ENCODE measurements at places on chromosomes 7 and 10.

- DNase-seq, result no peak
Measured at GRCh38 chr7:12281038-12281437, 69.9 kb downstream of the TMEM106B start.

- no peak for DNase-seq
Measured at GRCh38 chr10:38094927-38095574, 914 bp downstream of the ZNF37A start.

DNA sequence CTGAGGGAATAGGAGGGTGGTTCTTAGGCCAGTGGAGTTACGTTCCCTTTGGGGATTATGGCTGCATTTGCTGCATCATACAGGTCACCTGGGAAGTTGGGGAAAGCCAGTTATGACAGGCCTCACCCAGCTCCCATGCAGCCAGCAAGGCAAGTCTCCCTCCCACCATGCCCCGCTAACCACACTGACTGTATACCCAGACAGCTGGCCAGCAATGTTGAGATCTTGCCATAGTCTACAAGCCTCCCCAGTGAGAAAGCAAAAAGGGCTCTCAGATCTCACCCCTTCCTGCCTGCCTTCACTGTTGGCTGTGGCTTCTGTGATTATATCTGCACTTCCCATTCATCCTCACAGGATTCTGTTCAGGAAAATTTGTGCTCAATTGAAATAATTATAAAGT lies 133.3 kb upstream of the HGF start:
- DNase-seq, result no peak

DNA sequence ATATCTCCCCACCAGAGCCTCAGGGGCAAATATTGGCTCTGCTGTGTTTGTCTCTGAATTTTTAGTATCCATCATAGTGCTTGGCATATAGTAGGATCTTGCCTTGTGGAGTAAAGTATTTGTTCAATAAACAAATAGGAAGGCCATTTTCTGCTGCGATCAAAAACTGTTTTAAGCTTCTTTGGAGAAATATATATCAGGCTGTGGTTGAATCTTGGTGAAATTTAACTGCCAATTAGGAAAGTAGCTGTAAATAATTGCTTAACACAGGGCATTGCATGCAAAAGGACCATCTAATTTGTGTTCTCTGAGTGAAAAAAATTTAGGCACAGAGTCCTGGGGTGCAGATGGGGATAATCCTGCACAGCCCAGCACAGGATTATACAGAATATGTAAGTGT lies 15.1 kb downstream of the VCL start:
- no peak for DNase-seq

DNA sequence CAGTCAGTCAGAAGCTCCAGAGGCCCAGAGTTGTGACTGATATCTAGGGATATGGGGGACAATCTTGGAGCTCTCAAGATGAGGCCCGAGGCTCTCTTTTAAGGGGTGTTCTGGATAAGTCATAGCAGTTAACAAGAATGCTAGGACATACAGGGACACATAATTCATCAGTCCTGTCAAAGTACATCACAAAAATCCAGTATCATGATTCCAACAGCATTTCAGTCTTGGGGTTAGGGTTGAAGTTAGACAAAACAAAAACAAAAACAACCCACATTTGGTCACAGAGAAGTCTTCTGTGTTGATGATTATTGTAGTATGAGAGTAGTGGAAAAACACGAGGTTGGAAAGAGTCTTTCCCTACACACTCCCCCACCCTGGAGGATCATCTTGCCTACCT lies 39.4 kb downstream of the BTRC start:
- DNase-seq, result no peak

GRCh38 chr7:19834566-19834965 lies 61.1 kb upstream of the TMEM196 start:
- DNase-seq, result no peak

- DNase-seq, result no peak
Measured at GRCh38 chr10:114634609-114634979, 23.5 kb downstream of the ABLIM1 start.

- no peak for DNase-seq
Measured at GRCh38 chr10:117768333-117769042, 225.9 kb downstream of the EMX2 start.

DNA sequence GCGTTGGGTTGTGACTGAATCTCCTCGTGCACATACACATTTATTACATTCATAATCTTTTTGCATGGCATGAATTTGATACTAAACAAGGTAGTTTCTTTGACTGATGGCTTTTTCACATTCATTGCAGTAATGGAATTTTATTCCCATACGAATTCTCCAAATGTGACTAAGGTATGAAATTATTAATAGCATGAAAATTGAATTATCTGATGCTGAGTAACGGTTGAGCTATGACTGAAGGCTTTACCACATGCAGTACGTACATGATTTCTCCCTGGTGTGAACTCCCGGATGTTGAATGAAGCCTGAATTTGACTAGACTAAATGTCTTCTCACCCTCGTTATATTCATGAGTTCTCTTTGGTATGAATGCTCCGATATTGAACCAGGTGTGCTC lies 104.4 kb upstream of the C1GALT1 start:
- no peak for DNase-seq

DNA sequence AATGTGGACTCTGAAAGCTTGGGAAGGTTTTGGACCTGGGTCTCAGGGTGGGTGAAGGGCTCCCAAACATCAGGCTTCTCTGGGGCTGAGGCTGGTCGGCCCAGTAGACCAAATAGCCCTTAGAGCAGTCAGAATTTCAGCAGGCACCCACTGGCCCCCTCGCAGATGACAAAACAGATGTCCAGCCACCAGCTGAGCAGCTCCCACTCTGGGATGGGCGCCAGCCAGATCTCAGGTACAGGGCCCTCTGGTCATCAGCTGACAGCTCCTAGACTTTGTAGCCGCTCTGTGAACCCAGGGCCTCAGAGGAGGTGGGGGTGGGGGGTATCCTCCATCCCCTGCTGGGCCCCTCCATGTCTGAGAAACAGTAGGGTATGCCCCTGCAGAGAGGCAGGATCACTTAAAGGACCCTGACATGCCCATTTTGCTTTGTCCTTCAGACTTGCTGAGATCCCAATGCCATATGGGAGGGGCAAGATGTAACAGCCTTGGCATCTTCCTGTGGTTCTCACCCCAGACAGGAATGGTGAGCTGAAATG lies 26.5 kb downstream of the HSPA12A start:
- no peak for DNase-seq

- no peak for DNase-seq
Measured at GRCh38 chr7:138324941-138325340, 135.1 kb upstream of the TRIM24 start.

DNA sequence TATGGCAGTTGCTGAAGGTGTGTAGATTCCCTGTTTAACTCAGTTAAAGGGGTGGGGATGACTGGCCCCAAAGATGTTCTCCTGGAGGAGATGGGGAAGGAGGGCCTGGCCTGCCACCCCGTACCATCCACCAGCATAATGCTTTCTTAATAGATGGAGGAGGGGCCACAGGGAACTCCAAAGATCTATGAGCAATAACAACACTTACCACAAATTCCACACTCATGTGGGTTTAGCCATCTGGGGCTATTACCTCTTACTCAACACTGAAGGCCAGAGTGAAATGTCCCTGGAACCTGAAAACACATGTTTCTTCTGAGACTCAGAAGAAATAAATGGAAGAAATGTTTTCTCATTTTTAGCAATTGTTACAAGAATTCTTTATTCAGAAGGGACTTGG lies 259.0 kb downstream of the CXCL12 start:
- no peak for DNase-seq

- no peak for DNase-seq
Measured at GRCh38 chr7:30286749-30287148, 2.4 kb downstream of the ZNRF2 start.

DNA sequence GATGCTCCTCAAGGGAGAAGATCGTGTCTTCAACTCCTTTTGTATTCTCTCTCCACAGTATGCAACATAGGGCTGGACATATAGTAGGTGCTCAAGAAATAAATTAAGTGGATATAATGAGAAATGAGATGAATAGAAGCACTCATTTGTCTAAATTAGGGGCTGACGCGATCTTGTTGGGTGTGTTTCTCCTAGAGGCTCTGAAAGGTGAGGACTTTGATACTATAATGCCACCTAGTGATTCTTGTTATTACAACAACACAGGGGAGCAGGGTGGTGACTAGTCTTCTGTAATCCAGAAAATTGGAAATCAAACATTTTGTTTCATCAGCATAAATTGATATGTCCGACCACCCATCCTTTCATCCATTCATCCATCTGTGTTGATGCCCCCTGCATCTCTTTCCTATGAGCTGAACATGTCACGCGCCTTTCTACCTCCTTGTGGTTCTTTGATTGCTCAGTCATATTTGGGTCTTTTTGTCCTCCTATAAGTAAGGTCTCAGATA lies 3.5 kb upstream of the CFAP58 start:
- no peak for DNase-seq

GRCh38 chr10:118950997-118951637 lies 78.4 kb upstream of the NANOS1 start:
- no peak for DNase-seq

DNA sequence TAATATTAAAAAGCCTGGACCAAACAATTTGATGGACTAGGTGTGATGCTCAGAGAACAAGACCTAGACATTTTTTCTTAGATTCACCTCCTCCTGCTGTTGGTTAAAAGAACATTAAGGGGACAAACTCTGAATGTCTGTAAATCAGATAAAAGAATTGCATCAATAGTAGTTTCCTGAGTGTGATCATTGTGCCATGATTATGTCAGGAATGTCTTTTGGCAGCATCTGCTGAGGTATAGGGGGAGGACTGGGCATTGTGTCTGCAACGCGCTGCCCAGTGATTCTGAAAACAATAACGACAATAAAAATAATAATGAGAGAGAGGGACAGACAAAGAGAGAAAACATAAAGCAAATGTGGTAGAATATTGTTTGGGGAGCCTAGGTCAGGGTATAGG lies 6.9 kb downstream of the C7orf57 start:
- no peak for DNase-seq

DNA sequence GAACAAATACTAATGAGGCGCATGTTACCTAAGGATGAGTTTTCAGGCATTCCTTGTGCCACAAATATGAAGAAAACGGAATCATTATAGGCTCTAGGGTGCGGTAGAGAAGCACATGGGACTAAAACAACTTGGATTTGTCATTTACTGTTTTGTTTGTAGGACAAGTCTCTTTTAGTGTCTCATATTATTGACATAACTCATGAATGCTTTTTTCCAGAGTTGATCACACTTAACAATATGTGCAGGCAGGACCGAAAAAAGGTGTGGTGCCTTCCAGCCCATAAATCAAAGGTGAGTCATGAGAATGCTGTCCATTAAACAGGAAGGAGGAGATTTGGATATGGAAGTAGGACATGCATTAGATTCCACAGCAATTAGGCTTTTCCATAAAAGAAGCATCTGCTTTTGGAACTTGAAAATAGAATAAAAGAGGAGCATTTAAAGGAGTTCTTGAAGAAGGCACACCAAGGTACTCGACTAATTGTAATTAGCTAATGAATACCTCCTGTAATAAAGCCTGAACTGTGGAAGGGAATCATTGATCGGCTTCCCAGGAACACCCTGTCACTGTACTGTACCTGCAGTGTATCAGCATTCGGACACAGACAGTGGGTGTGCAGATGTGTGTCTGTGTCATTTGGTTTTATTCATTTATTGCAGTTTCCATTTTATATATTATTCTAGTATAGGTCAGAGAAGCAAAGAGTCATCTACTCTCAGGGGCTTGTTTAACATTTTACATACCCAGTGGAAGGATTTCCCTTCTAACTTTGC lies 119.7 kb upstream of the KLF14 start:
- DNase-seq, result no peak

Data from stimulated activated effector memory CD8-positive, alpha-beta T cell treated with anti-CD3 and anti-CD28 coated beads, Interleukin-12 subunit alpha, Interleukin-12 subunit beta, amount 100 ng/mL, for 72 hours (primary cell).